CD8-positive, alpha-beta memory T cell (primary cell): ENCODE measurements at places on chromosomes 3 and 15.
A peak's percentile ranks its signal among the peaks of the same experiment; 100 is the strongest.

- DNase-seq: no peak
These were observed 4.6 kb downstream of the SATB1 start for GRCh38 chr3:18420555-18420954.

DNA sequence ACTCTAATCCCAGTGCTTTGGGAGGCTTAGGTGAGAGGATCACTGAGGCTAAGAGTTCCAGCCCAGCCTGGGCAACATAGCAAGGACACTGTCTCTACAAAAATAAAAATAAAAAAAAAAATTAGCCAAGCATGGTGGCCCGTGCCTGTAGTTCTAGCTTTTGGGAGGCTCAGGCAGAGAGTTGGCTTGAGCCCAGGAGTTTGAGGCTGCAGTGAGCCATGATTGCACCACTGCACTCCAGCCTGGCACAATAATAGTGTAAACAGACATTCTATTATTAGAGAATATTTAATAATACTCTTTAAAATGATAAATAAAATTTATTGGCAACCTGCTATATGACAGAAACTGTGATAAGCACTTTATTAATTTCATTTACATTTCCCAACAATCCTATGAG lies 908.9 kb downstream of the TUSC7 start:
- DNase-seq: no peak

DNA sequence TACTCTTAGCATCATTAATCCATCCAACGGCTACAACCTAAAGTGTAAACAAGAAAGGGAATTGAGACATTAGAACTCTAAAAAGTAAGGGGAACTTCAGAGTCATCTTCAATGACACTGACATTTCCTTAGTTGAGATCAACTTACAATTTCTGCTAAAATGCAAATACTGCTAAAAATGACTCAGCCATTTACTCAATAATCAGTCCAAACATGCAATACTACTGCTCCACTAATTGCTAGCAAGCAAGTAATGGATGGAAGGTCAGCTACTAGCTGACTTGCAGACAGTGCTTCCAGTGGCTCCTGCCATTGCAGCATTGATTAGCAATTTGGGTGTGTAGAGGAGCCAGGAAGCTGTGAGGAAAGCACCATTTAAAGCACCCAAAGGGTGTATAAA lies 28.4 kb downstream of the CD200R1L start:
- DNase-seq: no peak

- DNase-seq: no peak
These were observed 56.1 kb upstream of the WNT5A start for GRCh38 chr3:55543181-55543614.

DNA sequence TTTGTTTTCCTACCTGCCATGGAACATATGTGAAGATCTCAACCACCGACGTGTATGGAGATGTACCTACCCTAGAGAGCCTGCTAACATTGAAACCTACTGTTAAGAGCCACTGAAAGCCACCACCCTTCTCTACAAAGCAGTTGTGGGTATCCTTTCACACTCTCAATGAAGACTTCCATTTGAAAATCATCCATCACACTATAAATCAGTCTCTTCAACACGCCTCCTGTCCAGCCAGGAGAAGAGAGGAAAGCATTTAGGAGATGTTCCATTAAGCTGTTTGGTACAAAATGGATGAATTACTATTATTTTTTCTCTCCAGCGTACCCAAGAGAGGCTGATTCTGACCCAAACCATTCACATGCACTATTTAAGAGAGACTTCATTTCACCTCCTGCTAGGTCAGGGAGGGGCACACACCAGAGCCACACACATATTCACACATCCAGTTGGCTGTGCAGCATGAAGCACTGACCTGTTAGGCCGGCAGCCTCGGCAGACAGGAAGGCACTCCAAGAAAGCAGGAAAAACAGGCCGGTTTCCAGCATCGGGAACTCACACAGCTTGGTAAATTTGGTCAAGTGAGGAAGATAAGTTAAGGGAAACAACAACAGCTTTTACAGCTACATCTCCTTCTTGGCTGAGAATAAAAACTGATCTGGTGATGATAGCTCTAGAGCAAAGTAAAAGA lies 274.5 kb downstream of the SLC9A9 start:
- no peak for DNase-seq

- DNase-seq: no peak
These were observed 52.7 kb upstream of the LMOD3 start for GRCh38 chr3:69174871-69175737.

GRCh38 chr3:47163169-47164006 lies 525 bp downstream of the SETD2 start:
- DNase-seq: peak; percentile 69

DNA sequence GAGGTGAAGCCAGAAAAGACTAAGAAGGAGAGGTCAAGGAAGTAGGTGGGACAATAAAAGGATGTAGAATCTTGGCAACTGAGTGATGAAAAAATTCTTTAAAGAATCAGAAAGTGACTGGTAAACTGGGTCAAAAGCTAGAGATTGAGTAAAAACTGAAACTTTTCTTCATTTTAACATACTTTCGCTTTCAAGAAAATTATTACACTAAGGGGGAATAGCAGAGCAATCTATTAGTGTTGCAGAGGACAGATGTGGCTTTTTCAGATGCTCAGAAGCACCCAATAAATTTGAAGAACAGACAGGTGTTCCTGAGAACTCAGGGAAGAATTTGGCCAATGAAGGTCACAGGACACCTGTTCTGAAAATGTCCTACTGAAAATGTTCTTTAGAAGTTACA lies 805.4 kb upstream of the ALCAM start:
- DNase-seq: no peak

DNA sequence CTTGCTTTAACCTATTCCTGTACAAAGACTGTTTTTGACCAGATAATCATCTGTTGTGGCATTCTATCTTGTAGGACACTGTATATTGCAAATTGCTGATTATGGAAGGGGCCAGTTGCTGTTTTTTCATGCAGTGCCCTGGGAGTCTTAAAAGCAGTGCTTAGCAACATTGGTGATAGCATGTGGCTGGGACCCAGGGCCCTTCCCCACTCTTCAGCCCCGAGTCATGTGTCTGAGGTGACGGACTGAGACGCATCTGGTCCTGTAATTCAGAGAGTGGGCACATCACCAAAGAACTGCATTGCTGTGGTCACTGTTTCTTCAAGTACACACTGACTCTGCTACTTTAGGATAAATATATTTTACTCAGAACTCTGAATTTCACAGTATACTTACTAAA lies 63.4 kb downstream of the SNRK start:
- no peak for DNase-seq

- no peak for DNase-seq
These were observed 72.9 kb downstream of the TM4SF4 start for GRCh38 chr3:149547413-149547812.

DNA sequence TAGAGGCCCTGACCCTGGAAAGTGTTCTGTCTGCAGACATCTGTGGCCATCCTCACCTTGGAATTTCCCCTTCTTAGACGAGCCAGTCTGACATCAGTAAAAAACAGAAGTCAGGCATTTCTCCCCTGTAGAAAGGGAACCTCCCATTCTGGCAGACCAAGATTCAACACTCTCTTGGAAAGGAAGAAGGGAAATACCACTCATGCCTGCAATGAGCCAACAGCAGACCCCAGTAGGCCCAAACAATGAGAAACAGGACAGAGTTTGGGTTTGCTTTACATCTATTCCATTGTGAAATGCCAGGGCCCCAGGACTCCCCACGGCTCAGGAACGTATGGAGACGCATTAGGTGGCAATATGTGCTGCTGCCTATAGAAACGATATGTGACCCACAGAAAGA lies 264.0 kb upstream of the NSMCE3 start:
- no peak for DNase-seq

DNA sequence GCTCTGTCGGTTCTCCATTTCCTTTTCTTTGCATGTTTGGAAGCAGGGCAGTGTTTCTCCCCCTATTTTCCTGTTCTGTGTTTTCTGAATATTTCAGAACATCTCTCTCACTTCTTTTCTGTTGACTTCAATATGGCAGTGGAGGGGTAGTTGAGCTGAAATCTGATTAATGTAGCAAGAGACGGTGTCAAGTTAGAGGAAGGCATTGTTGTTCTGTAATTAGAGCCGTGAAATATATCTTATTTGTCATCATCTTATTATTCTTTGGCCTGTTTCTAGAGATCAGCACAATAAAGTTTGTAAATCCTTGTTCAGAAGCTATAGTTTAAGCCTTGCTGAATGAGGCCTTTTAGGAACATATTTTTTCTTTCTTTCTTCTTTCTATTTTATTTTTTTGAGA lies 353.9 kb downstream of the PTPRG start:
- DNase-seq: no peak

DNA sequence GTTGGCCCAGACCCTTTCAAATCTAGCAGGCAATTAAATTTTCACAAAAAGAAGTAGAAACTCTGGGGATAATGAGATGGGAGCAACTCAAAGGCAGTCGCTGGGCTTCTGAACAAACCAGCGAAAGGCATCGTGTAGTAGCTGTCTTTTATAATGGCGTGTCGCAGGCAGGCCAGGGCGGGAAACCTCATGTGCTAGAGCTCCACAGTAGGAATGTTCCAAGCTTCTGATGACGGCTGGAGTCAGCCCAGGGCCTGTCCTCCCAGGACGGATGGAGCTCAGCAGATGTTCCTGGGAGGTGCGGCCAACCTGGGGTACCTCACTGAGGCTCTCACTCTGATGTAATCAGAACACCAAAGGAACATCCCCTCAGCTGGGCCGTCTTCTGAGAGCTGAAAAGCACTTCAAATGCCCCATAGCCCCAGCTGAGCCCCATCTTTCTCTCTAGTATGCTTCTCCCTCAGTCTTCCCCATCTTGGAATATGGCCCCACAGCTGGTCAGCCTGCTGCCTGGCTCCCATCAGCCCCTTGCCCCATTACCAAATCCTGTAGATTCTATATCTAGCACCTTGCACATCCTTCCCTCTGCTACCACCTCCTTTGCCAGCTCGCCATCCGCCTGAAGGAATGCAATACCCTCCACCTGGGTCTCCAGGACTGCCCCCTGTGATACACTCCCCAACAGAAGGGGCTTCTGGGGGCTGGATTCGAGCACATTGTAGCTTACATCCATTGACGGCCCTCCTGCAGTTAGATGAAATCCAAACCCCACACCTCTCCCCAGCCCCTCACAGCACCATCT lies 54.9 kb upstream of the ATP2B2 start:
- no peak for DNase-seq

- no peak for DNase-seq
These were observed 312.5 kb downstream of the OXSM start for GRCh38 chr3:26102376-26102775.

- DNase-seq: no peak
These were observed 311.4 kb downstream of the UNC13C start for GRCh38 chr15:54289590-54290136.

DNA sequence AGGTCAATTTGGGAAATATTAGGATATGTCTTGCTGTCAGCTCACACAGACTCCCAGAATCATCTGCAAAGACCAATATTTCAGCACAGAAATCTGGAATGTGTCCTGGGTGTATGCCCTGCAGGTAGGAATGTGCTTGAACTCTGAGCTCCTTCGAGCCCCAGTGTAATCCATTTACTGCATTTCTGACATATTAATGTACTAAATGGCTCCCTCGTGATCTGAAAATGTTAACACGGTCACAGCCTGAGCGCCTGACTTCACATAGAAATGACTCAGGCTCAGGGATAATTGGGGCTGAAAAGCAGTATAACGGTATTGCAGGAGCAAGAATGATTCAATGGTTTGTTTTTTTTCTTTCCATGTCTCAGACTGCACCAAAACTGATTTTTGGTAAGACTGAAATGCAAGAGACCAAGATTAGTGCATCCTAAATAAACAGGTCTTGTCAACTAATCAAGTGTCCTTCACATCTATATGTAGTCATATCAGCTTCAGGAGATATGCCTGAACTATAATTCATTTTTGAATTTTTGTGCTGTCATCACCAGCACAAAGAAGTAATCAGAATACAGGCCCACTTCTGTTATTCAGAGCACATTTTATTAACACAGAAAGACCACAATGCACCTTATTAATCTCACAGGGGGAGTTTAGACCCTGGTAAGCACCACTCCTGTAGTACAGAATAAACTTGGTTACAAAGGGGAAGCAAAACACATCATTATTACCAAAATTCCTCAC lies 49.8 kb downstream of the DCLK3 start:
- no peak for DNase-seq

- no peak for DNase-seq
These were observed 409.0 kb downstream of the TUSC7 start for GRCh38 chr3:117118604-117119003.

GRCh38 chr15:57356178-57356577 lies 20.1 kb upstream of the CGNL1 start:
- no peak for DNase-seq

- DNase-seq: no peak
These were observed 88.2 kb upstream of the STT3B start for GRCh38 chr3:31444220-31445142.

DNA sequence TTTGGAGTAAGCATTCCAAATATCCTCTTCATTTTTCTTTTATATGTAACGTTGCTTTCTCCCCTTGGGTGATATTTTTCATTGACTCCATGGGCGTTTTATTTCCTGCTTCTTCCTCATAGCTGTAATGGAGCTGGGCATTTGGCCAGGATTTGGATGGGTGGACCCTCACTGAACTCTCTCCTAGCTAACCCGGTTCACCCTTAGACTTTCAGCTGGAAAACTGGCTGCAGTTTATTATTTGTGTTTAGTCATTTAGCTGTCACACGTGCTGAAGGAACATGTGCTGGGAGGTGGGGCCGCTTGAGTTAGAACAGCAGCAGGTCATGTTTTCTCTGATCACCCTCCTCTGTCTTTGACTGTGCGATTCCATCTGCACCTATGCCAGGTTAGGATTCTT lies 407.6 kb downstream of the ZIC1 start:
- DNase-seq: no peak

DNA sequence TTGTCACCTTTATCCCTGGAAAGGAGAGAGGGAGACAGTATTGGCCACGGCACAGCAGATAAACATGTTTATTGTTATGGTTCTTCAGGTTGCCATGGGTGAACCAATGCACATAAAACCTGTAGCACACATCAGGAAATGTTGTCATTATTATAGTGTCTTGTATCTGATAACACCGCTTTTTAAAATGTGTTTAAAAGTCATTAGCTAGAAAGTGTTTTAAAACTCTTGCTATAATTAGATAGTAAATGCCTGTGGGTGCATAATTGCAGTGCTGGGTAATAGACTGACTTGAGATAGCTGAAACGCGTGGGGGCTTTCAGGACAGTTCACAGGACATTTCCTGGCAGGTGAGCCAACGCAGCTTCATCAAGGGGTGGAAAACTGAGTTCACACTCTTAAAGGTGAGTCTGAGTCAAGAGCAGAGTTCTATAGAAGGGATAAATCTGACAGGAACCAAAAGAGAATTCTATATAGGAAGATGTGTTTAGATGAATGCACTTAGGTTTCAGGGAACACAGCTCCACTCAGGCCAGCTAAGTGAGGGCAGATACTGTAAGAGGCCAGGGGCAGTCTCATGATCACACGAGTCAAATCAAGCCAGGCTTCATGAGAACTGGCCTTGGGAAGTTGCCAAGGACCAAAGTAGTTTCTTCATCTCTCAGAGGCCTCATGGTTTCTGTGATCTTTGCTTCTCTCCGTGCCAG lies 35.6 kb upstream of the PPP4R2 start:
- no peak for DNase-seq

DNA sequence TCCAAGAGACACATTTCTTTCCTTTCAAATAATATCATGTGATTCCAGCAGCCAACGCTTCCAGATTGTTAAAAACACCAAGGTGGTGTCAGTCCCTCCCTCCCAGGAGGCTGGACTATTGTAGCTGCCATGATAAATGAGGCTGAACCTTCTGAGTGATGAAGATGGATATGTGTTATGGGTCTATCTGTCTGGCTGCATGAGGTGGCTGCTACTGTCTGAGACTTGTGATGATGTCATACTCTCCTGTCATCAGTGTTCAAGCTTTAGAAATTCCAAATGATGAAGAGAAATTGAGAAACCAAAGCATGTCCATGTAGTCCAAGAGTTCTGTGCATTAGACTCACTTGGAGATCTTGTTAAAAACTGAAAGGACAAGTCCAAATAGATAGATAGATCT lies 683.0 kb downstream of the NTRK3 start:
- DNase-seq: no peak
